ENCODE measurements at places on chromosomes 12 and 14.

DNA sequence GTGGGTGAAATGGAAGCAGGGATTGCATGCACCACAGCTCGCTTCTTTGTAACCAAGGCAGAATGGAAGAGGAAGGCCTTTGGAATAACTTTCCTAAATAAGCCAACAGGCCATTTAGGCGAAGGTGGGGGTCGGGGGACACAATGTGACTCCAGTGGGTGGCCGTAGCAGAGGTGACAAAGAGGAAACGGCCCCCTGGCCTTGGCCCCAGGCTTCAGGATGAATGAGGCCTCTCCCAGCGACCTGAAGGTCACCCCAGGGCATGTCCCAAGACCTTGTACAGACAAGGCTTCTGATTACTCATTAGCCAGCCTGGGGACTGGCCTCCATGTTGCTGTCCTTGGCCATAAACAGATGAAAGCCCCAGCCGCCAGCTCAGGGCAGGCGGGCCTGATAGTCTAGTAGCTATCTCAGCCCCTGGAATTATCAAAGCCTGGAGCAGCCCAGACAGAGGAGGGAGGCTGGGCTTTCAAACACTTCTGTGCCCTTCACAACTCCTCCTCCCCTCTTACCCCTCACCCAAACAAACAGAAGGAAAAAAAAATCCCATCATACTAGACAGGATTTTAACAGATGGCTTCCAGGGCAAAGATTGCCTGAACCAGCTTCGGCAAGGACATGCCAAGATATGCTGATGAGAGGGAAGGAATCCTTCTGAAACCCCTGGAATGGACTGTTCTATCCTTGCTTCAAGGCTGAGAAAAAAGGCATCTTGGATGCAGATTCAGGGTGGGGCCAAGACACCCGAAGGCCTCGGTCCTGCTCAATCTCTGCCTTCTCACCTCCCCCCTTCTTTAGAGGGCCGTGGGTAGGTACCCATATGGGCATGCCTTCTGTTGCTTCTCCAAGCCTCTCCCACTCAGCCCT is 142.3 kb upstream of the PARP11 start:
- no peak for DNase-seq

DNA sequence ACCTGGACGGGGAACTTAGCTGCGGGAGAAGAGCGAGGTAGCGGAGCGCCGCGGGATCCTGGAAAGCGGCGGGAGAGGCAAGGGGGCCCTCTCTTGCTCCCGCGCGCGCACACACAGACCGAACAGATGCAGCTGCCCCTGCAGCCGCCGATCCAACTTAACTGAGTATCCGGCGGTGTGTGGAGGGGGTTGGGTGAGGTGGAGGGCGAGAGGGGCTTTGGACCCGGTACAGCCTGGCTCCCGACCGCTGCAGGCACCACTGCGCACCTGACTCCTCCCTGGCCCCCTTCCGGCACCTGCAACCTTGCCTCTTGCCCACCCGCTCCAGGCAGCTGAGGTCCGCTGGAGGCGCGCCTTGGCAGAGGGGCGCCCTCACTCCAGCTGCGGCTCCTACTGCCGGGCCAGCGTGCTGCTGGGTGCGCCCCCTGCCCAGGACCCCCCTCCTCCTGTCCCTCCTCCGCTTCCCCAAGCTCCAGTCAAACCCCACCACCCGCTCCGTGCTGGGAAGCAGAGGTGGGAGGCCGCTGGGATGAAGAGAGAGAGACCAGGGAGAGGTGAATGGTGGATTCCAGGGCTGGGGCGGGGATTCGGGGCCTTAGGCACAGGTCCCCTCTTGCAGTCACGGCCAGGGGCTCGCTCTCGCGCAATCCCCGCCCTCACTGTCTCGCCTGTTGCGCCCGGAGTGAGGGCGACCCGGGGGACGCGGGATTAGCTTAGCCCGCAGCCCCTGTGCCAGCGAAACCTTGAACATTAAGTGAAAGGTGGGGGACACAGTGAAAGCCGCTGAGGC is 2.6 kb downstream of the DIO3 start:
- DNase-seq = no peak

DNA sequence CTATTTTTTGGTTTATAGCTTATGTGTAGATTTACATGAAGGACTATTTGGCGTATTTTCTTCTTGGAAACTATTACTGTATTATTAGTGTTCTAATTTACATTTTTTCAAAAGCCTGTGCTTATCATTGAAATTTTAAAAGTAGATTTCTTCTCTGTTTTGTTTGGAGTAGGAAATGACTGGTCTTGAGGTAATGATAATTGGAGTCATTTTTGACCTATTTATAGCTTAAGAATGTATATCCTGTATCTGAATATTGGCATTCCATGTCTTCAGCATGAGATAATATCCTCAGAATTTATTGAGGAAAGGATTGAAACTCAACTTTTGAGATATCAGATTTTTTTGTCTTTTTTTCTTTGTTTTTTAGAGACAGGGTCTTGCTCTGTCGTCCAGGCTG is 193.4 kb downstream of the ERC1 start:
- DNase-seq = no peak

DNA sequence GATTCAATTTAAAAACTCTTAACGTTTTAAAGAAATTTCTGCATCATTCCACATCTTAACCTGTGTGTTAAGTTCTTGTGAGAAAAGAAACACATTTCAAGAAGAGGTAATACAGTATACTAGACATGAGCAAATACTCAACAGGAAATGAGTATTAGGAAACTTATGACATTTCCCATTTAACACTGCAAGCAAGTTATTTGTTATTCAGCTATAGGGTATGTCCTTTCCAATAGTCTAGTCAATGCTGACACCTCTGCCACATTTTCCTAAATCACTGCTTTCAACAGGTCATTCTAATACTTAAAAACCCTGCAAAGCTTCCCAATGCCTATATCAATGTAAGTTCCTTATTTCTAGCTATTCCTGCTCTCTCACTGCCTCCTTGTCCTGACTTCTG is 93.1 kb downstream of the DDHD1 start:
- no peak for DNase-seq

GRCh38 chr12:128654468-128654867 is 169.3 kb downstream of the SLC15A4 start:
- no peak for DNase-seq

DNA sequence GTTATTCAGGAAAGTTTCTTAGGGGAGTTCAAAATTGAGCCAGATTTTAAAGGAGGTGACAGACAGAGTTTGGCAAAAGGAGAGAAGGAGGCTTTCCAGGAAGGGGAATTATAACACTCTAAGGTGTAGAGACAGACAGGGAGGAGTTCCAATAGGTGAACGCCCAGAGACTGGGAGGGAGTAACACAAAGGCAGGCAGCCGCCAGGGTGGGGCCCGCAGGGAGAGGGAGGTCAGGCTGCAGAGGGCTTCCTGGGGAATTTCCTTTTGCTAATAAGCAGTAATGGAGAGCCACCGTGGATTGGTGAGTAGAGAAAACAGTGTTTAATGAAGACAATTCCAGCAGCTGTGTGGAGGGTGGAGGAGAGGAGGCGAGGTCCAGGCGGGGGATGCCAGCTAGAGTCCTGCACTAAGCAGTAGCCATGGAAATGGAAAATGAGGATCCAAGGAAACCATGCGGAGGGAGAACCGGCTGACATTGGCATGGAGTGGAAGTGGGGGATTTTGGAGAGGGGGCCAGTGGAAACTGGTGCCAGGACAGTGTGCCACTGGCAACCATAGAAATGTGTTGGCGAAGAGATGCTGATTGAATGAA is 22.2 kb downstream of the GRIN2B start:
- no peak for DNase-seq

- DNase-seq = no peak
Observed at GRCh38 chr12:64991121-64991611, 129.9 kb downstream of the WIF1 start.

DNA sequence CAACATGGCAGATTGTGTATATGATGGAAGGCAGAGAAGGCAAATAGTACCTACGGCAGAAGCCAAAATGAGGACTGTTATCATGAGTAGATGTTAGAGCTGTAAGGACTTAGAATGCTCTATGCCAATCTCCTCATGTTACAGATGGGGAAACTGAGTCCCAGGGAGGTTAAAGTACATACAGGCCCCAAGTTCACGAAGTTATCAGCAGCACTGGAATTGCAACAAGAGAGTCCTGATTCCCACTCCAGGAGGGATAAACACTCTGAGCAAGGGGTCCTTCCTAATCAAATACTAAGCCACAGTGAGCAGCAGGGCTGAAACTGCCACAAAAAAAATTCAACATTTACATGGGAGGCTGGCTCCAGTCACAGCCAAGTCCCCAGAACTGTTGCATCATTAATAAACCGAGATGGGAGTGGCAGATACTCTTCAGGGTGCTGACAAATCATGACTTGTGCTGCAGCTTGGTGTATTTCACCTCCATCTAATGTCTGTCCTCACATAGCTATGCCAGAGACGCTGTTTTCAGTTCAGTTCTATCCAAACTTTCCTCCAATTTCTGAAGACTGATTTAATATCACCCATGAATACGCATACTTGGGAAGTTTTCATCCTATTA is 24.2 kb downstream of the NUAK1 start:
- DNase-seq = no peak

DNA sequence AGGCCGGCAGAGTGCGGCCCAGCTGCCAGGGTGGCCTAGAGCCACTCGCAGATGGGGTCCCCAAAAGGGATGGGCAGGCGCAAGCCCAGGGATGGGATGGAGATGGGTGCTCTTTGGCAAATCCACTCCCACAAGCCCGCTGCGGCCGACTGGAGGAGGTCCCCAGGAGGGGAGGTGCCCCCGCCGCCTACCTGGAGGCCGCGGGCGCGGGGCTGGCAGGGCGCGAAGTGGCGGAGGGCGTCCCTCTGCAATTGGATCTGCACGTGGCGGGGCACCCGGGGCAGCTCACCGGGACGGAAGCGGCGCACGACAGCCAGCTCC is 730 bp downstream of the PPP1R3E start:
- no peak for DNase-seq

DNA sequence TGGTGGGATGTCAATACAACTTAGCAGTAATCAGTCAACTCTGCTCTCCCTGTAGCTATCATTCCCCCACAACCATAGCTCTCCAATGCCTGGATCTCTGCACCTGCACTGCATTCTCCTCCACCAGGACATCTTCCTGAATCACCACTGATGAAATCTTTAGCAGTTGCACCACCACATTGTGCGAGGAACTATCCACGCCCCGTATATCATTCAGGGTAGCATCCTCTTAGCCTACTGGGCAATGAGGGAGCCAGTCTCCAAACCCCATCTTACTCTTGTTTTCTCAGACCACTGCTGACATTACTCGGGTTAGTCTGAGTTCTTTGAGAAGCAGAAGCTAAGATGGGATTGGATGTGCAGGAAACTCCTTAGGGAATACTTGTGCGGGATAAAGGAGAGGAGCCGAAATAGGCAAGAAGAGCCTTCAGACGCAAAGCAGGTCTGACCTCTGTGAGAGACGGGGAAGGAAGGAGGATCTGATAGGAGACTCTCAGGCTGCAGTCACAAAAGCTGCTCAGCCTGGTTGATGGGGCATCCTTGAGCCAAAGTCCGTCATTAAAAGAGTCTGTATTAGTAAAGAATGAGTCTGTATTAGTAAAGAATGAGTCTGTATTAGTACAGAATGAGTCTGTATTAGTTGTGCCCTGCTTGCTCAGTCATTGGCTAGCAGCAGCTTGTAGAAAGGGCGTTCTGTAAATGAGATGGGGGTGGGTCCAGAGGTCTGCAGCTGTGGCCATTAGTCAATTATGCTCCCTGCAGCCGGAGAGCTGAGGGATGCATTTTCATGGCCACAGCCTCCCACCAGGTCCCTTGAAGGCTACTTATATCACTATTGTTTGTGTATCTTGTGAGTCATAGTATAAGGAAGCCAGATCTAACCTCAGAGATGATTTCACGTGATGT is 49.6 kb upstream of the RASSF3 start:
- no peak for DNase-seq

DNA sequence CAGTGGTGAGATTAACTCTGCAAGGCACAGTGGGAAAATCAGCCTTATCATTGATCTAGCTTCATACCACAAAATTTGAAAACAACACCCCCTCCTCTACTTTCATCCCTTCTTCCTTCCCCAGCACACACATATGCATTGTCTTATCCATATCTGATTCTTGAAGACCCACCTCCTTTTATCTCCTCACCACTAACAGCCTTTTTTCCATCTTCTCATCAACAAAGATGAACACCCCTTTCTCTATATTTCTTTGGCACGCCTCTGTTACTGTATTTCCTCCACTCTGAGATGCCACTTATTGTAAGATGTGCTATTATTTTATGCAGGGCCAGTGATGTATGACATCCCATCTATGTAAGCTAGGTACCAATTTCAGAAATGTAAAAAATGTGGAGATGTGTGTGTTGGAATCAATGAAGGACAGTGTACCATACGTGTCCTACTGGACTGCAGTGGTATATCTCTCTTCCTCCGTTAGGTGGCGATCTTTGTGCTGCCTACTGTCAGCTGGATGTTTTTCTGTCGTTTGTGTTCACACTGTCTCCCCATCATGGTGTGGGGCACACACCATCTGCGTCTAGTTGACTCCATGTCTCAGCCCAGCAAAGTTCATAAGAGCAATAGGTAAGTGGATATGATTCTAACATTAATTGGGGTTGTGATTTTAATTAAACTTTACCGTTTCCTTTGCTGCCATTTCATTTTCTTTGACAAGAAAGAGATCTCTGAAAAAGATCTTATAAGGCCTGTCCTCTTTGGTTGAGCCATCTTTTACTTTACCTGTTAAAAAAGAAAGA is 24.0 kb downstream of the CCDC38 start:
- DNase-seq = peak; percentile 38

DNA sequence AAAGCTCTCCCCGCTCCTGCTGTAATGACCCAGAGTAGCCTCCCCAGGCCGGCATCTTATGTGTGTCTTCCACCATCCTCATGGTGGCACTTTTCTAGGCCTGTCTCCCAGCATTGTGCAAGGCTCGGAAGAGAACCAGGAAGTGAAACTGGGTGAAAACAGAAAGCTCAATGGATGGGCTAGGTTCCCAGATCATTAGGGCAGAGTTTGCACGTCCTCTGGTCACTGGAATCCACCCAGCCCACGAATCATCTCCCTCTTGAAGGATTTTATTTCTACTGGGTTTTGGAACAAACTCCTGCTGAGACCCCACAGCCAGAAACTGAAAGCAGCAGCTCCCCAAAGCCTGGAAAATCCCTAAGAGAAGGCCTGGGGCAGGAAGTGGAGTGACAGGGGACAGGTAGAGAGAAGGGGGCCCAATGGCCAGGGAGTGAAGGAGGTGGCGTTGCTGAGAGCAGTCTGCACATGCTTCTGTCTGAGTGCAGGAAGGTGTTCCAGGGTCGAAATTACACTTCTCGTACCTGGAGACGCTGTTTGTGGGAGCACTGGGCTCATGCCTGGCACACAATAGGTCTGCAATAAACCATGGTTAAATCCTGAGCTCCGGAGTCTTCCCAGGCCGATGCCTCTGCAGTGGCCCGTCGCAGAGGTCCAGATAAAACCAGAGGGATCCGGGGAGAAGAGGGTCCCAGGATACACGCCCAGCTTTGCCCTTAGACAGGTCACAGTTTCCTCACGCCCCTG is 15.6 kb downstream of the ACVRL1 start:
- no peak for DNase-seq

- DNase-seq = no peak
Observed at GRCh38 chr12:50221228-50222008, 54.2 kb upstream of the CERS5 start.

DNA sequence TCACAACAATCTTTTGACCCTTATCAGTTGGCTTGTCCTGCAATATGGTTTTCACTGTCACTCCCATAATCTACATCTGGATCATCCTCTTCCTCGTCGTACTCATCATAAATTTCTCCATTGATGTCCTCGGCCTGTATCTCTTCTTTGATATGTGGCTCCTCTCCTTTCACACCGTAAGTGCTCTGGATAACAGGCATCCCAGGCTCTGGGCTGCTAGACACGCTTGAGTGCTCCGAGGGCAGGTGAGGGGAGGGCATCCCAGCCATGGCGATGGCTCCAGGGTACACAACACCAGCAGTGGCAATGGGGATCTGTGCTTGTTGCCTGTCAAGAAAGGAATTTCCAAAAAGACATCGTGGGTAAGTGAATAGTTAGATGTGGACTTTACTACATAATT is 415.3 kb downstream of the SOX5 start:
- no peak for DNase-seq

Data from hematopoietic multipotent progenitor cell treated with erythropoietin and hydrocortisone succinate and interleukin-3 and kit ligand, for 17 days (in vitro differentiated cells).